ENCODE measurements at places on chromosomes 12 and 14. TPM values are rescaled to one million over a fixed set of nuclear protein-coding genes. Genes with fewer than 3 reads are reported as not detected.

Gene RNF212B
- polyA plus RNA-seq: 2.8 TPM

Gene IFI27L1
- 30.6 TPM for polyA plus RNA-seq

GRCh38 chr14:44420226-44420625 is 86.9 kb downstream of the FSCB start:
- DNase-seq: no peak

DNA sequence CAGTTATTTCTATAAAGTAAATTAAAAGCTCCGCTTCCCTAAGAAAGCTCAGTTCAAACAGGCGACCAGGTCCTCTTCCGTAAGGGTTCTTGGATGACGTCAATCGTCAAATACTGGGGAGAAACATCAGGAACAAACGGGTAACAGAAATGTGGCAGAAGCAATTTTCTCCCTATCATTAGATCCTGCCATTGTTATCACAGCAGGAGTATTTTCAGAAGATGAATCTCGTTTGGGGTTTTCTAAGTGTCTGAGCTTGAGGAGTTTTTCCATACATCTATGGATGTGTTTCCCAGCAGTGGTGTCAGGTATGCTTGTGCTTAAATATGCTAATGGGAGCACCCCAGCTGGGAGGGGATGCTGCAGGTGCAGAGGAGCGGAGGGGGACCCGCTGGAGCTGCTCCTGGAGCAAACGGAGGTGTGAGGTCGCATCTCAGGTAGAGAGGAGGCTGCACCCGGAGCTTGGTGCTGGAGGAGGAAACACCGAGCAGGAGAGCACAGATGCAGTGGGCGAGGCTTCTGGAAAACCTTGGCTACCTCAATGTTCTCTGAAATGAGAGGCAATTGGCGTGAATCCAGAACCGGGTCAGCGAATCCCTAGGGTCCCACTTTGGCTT is 795.5 kb downstream of the AACS start:
- no peak for DNase-seq

- no peak for DNase-seq
Observed at GRCh38 chr14:78345131-78345744, 175.1 kb downstream of the NRXN3 start.

Measured in kidney (tissue), 22 donors.